ENCODE measurements at places on chromosomes 5 and 9.

- peak overlapping the region; percentile 65 for H3K27ac ChIP-seq
- no peak overlapping the region for H3K4me3 ChIP-seq
- H3K4me1 ChIP-seq = peaks cover 9% of the 10 kb centered on the region
- H3K36me3 ChIP-seq = no peaks in the 10 kb centered on the region
- no peaks in the 10 kb centered on the region for H3K27me3 ChIP-seq
Measured at GRCh38 chr9:110214090-110214489, 6.1 kb upstream of the C9orf152 start.

DNA sequence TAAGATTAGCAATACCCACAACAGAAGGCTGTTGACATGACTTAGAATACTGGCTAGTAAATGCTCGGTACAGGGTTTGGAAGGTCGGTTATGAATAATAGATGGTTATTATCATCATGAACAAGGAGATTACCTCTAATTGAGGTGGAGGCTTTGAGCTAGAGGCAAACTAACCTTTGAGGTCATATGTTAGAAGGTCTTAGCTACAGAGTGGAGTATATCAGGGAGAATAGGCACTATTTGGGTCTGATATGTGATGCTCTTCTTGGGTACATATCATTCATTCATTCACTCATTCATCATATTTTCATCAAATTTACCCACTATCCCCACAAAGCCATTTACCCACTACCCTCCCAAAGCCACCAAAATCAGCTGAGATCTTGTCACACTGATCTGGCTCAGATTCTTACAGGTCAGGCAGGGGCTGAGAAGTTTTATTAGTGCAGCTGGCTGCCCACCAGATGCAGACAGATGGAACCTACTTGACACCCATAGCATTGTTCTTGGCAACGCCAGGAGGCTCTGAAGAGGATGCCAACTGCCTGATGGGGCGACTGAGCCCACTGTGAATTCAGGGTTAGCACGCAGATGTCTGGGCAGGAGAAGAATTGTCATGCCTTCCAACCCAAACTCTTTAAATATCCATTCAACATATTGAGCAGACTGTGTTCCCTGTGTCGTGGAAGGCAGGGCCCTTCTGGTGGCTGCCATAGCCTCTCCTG, 90.2 kb upstream of the SH3PXD2B start:
- H3K27me3 ChIP-seq = peaks cover 13% of the 10 kb centered on the region
- H3K4me1 ChIP-seq = no peaks in the 10 kb centered on the region
- no peak overlapping the region for H3K27ac ChIP-seq
- H3K36me3 ChIP-seq = no peaks in the 10 kb centered on the region
- H3K4me3 ChIP-seq = no peak overlapping the region

- no peak overlapping the region for H3K4me3 ChIP-seq
- H3K36me3 ChIP-seq = no peaks in the 10 kb centered on the region
- no peaks in the 10 kb centered on the region for H3K27me3 ChIP-seq
- H3K27ac ChIP-seq = no peak overlapping the region
- H3K4me1 ChIP-seq = no peaks in the 10 kb centered on the region
Measured at GRCh38 chr5:93378073-93378472, 202.9 kb downstream of the NR2F1-AS1 start.

- no peak overlapping the region for H3K4me3 ChIP-seq
- H3K36me3 ChIP-seq = no peaks in the 10 kb centered on the region
- DNase-seq = no peak
- no peak overlapping the region for H3K27ac ChIP-seq
Measured at GRCh38 chr5:85670417-85670816, 947.3 kb upstream of the COX7C start.

DNA sequence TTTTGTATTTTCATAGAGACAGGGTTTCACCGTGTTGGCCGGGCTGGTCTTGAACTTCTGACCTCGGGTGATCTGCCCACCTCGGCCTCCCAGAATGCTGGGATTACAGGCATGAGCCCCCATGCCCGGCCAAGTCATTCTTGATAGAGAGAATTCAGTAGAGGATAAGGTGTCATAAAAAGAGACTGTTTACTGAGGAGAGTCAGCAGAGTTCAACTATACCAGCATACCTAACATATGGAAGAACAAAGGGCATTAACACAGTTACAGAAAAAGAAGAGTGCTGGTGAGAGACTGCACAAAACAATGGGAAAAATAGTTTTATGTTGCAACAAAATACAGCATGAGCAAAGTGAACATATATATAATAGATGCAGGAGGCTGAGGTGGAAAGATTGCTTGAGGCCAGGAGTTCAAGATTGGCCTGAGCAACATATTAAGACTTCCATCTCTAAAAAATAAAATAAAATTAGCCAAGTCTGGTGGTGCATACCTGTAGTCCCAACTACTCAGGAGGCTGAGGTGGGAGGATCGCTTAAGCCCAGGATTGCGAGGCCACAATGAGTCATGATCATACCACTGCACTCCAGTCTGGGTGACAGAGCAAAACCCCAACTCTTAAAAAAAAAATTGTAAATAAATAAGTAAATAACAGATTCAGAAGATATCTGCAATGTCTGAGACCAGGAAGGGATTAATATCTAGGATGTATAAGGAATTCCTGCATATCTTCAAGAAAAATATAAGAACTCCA, 19.5 kb downstream of the B4GALT1 start:
- no peak overlapping the region for H3K4me3 ChIP-seq
- no peak for DNase-seq
- H3K4me1 ChIP-seq = peaks cover 12% of the 10 kb centered on the region

GRCh38 chr5:179139111-179139935, 79.2 kb downstream of the ZNF354C start:
- H3K4me3 ChIP-seq = no peak overlapping the region
- no peak overlapping the region for H3K27ac ChIP-seq
- H3K4me1 ChIP-seq = no peaks in the 10 kb centered on the region
- no peaks in the 10 kb centered on the region for H3K36me3 ChIP-seq
- no peak for DNase-seq

GRCh38 chr5:131505237-131505908, 129.7 kb downstream of the RAPGEF6 start:
- no peaks in the 10 kb centered on the region for H3K36me3 ChIP-seq
- H3K4me3 ChIP-seq = no peak overlapping the region
- no peak overlapping the region for H3K27ac ChIP-seq
- no peaks in the 10 kb centered on the region for H3K27me3 ChIP-seq
- H3K4me1 ChIP-seq = no peaks in the 10 kb centered on the region

DNA sequence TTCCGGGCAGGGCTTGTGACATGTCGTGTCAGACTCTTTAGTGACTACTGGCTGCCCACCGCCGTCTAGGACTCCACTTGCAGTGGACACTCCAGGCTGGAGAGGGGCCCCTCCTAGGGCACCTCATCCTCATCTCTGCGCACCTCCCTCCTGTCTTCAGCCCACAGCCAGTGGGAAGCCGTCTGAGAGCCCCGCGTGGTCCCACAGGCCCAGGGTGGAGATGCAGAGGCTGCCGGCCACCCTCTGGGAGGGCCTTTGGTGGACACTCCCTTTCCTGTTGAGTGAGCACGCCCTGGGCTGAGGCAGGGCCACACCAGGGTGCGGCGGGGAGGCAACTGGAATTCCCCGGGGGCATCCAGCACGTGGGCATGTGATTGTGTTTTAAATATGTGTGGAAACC, 80.5 kb downstream of the IRX2 start:
- peaks cover 15% of the 10 kb centered on the region for H3K4me1 ChIP-seq
- no peak for DNase-seq
- H3K36me3 ChIP-seq = no peaks in the 10 kb centered on the region
- H3K27ac ChIP-seq = no peak overlapping the region
- H3K27me3 ChIP-seq = no peaks in the 10 kb centered on the region

GRCh38 chr9:8025551-8025950, 226.0 kb upstream of the DMAC1 start:
- H3K4me3 ChIP-seq = no peak overlapping the region
- no peaks in the 10 kb centered on the region for H3K4me1 ChIP-seq
- no peak for DNase-seq
- no peaks in the 10 kb centered on the region for H3K36me3 ChIP-seq

DNA sequence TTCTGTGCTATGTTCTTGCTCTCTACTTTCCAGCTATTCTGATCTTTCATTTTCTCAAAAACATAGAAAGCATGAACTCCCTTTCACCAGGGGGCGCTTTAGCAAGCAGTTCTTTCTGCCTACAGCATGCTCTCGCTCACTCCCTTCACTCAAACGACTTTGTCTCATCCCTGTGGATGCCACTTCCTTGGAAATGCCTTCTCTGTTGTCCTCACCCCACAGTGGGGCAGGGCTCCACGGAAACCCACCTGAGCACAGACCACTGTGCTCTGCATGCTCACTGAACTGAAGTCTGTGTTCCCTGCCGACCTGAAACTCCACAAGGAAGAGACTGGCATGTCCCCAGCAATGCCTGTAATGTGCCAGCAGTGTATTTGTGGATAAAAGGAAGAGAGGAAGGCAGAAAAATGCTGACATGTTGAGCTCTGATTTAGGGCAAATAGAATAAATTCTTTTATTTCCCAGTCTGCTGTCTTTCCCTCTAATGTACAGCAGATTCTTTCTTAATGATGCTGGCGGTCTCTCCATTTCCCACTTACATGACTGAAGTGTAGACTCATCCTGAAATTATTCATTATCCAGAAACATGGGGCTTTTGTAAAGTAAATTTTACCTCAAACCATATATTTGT, 4.9 kb upstream of the ROR2 start:
- no peaks in the 10 kb centered on the region for H3K36me3 ChIP-seq
- H3K27ac ChIP-seq = no peak overlapping the region
- peaks cover 19% of the 10 kb centered on the region for H3K27me3 ChIP-seq

DNA sequence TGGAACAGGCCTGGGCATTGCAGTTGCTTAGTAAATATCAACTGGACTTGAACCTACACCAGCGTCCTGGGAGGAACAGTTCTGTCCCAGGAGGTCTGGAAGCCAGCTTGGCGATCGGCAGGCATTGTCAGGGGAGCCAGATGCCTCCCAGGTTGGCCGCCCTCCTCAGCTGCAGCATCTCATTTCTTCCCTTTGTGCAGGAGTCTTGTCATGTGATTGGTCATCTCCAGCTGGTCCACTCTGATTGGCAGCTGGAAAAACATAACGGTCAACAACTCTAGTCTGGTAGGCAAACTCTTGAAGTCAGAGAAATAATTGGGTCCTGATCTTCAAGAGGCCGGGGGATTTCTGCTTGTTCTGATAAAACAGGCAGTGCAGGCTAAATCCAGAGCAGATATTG, 29.6 kb upstream of the NCS1 start:
- DNase-seq = no peak
- H3K36me3 ChIP-seq = no peaks in the 10 kb centered on the region
- no peak overlapping the region for H3K27ac ChIP-seq
- peaks cover 32% of the 10 kb centered on the region for H3K4me1 ChIP-seq

GRCh38 chr5:167573370-167574127, 717.9 kb upstream of the WWC1 start:
- no peak overlapping the region for H3K27ac ChIP-seq
- H3K36me3 ChIP-seq = no peaks in the 10 kb centered on the region
- peaks cover 7% of the 10 kb centered on the region for H3K4me1 ChIP-seq
- H3K27me3 ChIP-seq = peaks cover 35% of the 10 kb centered on the region
- H3K4me3 ChIP-seq = peak overlapping the region; percentile 68

GRCh38 chr9:75615284-75615683, 275.2 kb upstream of the PCSK5 start:
- no peak overlapping the region for H3K27ac ChIP-seq
- no peaks in the 10 kb centered on the region for H3K27me3 ChIP-seq
- H3K4me3 ChIP-seq = no peak overlapping the region
- H3K36me3 ChIP-seq = no peaks in the 10 kb centered on the region

DNA sequence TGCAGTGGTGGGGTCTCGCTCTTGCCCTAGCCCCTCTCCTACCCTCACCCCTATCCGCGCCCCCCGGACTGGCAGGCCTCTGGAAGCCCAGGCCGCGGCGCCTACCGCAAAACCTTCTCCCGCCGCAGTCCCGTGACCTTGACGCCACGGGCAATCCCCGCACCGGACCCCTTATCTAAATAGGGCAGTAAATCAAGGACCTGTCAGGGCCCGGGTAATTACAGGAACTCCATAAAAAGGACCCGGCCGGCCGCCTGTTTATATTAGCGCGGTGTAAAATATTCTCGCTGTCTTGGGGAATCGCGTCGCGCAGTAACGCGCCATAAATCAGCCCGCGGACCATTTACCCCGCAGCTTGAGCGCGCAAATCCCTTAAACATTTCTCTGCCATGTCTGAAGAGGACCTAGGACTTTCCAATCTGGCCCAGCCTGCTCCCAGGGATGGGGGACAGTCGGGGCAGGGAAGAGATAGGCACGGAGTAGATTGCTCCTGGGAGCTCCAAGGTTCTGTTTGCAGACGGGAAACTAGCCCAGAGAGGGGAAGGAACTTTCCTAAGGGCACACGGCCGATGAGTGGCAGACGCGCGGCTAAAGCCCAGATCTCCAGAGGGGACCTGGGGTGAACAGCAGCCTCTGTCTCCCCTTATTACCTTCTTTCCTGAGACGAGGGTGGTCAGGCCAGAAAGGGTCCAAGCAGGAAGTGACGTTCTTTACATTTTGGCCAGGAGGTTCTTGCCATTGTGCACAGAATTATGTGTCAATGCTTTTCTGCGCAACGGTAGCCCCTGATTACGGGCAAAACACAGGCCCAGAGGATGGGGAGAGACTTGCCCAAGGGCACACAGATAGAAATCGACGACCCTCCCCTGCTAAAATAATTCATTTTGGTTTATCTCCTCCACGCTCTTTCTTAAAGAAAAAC, 4.8 kb upstream of the HAND1 start:
- no peaks in the 10 kb centered on the region for H3K4me1 ChIP-seq
- DNase-seq = no peak
- no peaks in the 10 kb centered on the region for H3K36me3 ChIP-seq
- peaks cover 99% of the 10 kb centered on the region for H3K27me3 ChIP-seq
- H3K27ac ChIP-seq = no peak overlapping the region

DNA sequence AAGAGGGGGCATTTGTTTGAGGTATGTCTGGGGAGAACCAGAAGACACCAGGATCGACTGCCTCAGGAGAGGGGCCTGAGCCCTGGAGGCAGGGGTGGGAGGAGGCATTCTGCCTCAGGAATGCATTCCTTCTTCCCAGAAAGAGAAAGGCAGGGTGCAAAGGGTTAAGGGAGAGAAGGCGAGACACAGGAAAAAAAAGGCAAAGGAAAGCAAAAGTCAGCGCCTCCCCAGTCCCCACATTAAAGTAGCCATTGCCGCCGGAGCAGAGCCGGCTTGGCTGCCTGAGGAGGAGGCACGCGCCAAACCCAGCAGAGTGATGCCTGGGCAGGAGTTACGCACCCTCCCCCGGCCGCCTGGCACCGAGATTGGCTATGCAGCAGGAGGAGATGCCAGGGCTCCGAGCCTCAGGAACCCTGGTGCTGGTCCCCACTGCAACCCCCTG, 123.8 kb upstream of the PHYKPL start:
- H3K4me1 ChIP-seq = no peaks in the 10 kb centered on the region
- no peaks in the 10 kb centered on the region for H3K36me3 ChIP-seq
- peaks cover 17% of the 10 kb centered on the region for H3K27me3 ChIP-seq
- no peak overlapping the region for H3K4me3 ChIP-seq
- no peak for DNase-seq

DNA sequence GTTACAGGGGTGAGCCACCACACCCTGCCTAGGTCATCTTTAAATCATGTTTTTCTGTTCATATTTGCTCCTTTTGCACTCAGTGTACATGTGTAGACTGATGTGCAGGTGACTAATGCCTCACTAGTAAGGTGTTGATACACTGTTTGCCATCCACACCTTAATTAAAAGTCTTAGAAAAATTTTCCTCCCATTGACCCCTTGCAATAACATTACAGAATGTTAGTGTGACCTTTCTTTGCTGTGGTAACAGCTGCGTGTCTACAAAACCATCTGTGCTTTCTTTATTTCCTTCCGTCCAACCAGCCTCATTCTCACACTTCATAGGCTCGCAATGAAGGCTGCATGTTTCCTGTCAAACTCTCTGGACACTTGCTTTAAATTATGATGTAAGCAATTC, 6.6 kb upstream of the CEMIP2 start:
- no peaks in the 10 kb centered on the region for H3K36me3 ChIP-seq
- no peak overlapping the region for H3K4me3 ChIP-seq
- H3K4me1 ChIP-seq = peaks cover 9% of the 10 kb centered on the region
- no peaks in the 10 kb centered on the region for H3K27me3 ChIP-seq
- H3K27ac ChIP-seq = no peak overlapping the region

- H3K27me3 ChIP-seq = no peaks in the 10 kb centered on the region
- H3K36me3 ChIP-seq = no peaks in the 10 kb centered on the region
- DNase-seq = no peak
- H3K4me3 ChIP-seq = no peak overlapping the region
Measured at GRCh38 chr5:145340099-145340498, 495.0 kb downstream of the PRELID2 start.
